ENCODE measurements at places on chromosomes 5 and 9. TPM values are rescaled to one million over a fixed set of nuclear protein-coding genes. Genes with fewer than 3 reads are reported as not detected.

- DNase-seq, result no peak
- H3K4me3 ChIP-seq, result no peak overlapping the region
- no peaks in the 10 kb centered on the region for H3K4me1 ChIP-seq
These were observed 52.7 kb downstream of the PIK3R1 start for GRCh38 chr5:68268101-68268851.

DNA sequence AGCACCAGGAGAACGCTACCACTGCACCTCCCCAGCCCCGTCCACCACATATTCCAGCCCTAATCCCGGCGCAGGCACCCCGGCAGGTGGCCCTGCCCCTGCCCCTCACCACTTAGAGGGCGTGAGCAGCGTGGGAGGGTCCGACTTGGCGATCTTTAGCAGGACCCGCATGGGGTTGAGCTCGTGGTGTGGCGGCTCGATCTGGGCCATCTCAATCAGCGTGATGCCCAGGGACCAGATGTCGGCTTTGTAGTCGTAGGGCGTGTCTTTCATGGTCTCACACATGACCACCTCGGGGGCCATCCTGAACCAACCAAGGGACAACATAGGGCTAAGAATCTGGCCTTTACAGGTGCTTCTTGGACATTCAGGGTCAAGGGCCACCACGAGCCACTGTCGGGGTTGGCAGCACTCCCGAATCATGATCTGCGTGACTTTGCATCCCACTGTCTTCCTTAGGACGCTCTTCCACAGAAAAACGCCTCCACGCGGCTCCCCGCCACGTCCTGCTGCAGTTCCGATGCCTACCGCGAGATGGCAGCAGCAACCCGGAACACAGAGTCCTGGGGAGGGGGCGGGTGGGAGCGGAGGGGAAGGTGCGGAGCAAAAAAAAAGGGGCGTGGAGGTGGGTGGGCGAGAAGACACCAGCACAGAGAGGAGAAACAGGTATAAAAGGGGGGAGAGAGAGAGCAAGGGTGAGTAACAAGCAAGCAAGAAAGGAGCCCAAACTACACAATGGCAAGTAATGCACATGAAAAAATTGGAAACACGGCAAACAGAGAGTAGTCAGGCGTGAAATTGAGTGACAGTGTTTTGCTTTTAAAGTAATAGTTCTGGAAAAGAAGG, 81.3 kb downstream of the STK10 start:
- H3K27me3 ChIP-seq, result no peaks in the 10 kb centered on the region
- no peak overlapping the region for H3K4me3 ChIP-seq
- peak; percentile 70 for DNase-seq
- H3K27ac ChIP-seq, result no peak overlapping the region
- H3K36me3 ChIP-seq, result 0 out of 2 replicates have a peak, but pooled peaks cover 6% of the 10 kb centered on the region
- peaks cover 8% of the 10 kb centered on the region for H3K4me1 ChIP-seq

DNA sequence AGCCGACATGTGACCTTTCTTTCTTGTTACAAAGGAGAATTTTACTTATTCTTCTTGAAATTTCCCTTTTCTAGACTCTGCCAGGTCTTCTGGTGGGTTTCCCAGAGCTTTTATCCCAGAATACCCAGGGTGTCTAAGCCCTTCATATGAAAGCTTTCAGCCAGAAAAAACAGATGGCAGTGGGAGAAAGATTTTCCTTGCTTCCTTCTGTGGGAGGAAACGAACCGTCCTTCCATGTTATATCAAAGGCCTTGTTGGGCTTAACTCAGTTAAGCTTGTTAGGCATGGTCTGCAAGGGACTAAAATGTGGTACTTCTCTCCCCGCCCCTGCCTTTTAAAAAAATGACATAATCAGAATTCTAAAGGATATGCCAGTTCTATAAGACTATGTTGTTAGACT, 47.5 kb downstream of the SPATA31D1 start:
- DNase-seq, result no peak
- no peak overlapping the region for H3K4me3 ChIP-seq
- H3K27me3 ChIP-seq, result no peaks in the 10 kb centered on the region
- H3K36me3 ChIP-seq, result no peaks in the 10 kb centered on the region
- peaks cover 3% of the 10 kb centered on the region for H3K4me1 ChIP-seq

GRCh38 chr5:74404574-74405508, 235.7 kb downstream of the ENC1 start:
- H3K4me3 ChIP-seq, result no peak overlapping the region
- H3K4me1 ChIP-seq, result no peaks in the 10 kb centered on the region
- no peak for DNase-seq
- no peak overlapping the region for H3K27ac ChIP-seq

GRCh38 chr9:72858089-72858912, 94.6 kb downstream of the ALDH1A1 start:
- H3K27me3 ChIP-seq, result no peaks in the 10 kb centered on the region
- no peaks in the 10 kb centered on the region for H3K36me3 ChIP-seq
- no peak overlapping the region for H3K4me3 ChIP-seq
- no peak for DNase-seq
- no peaks in the 10 kb centered on the region for H3K4me1 ChIP-seq
- H3K27ac ChIP-seq, result no peak overlapping the region

GRCh38 chr5:73303148-73304079, 130.4 kb downstream of the TMEM174 start:
- H3K4me3 ChIP-seq, result peak overlapping the region; percentile 75
- H3K27me3 ChIP-seq, result peaks cover 65% of the 10 kb centered on the region
- peak; percentile 89 for DNase-seq

Gene PCDHGA1
- total RNA-seq, result 0.72 TPM

GRCh38 chr5:76473661-76474060, 70.6 kb downstream of the IQGAP2 start:
- no peak overlapping the region for H3K4me3 ChIP-seq
- H3K27ac ChIP-seq, result no peak overlapping the region
- DNase-seq, result no peak
- peaks cover 17% of the 10 kb centered on the region for H3K4me1 ChIP-seq
- H3K36me3 ChIP-seq, result peaks cover 18% of the 10 kb centered on the region

Gene GABRA1
- total RNA-seq, result not detected

Gene ADAMTS12
- 6.2 TPM for total RNA-seq

DNA sequence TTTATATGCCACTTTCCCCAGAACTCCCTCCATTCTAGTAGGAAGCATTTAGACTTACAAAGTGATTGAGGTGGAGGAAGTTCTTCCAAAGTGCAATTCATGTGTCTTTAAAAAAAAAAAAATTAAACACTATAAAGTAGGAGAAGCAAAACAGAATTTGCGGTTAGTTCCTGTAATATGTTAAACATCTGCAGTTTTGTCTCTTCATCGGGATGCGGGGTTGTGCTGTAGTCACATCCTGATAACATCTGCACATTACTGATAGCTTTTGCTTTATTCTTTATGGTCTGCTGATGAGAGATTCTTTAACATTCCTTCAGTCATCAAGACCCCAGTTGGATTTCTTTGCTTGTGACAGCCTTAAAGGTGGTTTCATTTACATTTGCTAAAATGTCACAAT, 694.3 kb downstream of the NR2F1-AS1 start:
- H3K4me1 ChIP-seq, result no peaks in the 10 kb centered on the region
- H3K4me3 ChIP-seq, result no peak overlapping the region
- DNase-seq, result no peak
- no peak overlapping the region for H3K27ac ChIP-seq
- H3K36me3 ChIP-seq, result no peaks in the 10 kb centered on the region

DNA sequence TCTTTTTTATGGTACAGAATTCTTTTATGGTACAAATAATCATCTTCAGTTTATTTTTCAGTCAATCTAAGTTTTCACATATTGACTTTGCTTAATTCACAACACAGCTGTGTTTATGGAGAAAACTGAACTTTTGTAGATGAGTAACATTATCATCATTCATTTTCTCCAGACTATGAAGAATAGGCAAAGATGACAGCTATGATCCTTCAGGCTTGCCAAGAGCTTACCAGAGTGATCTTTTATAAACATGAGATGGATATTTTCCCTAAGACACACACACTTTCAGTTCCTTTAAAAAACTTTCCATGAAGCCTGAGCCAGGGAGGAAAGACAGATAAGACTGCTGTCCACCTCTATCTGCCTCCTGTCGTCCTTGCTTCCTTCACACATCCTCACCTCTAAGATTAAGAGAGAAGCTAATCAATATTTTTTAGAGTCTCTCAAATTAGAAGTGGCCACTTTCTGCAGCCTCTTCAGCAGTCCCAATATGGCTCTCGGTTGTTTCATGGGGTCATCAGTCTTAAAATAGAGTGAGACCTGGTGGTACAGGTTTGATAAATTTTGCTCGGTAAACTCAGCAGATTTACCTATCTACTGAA, 108.1 kb upstream of the SLC27A6 start:
- H3K4me1 ChIP-seq, result no peaks in the 10 kb centered on the region
- no peaks in the 10 kb centered on the region for H3K27me3 ChIP-seq
- no peak overlapping the region for H3K27ac ChIP-seq
- no peak overlapping the region for H3K4me3 ChIP-seq
- H3K36me3 ChIP-seq, result peaks cover 15% of the 10 kb centered on the region
- no peak for DNase-seq

Gene CDKN2A
- 0.35 TPM for total RNA-seq

DNA sequence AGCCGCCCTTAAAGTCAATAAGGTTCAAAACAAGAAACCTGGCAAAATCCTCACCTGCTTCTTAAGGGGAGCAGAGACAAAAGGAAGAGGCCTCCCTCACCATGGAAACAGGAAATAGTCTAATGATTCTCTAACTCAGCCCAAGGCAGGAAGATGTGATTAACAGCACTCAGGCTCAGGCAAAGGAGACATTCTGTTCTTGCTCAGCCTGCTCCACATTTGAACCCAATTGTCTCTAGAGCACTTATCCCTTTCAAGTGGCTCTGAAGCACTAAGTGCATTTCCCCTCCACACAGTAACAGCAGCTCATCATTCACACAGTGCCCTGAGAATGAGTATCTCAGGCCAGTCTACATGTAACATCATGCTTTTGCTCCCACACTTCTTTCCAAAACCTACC, 72.3 kb downstream of the NIPSNAP3B start:
- H3K4me3 ChIP-seq, result no peak overlapping the region
- H3K36me3 ChIP-seq, result peaks cover 41% of the 10 kb centered on the region
- no peak overlapping the region for H3K27ac ChIP-seq
- H3K4me1 ChIP-seq, result no peaks in the 10 kb centered on the region
- no peaks in the 10 kb centered on the region for H3K27me3 ChIP-seq
- no peak for DNase-seq

Gene ADGRV1
- total RNA-seq, result 55.4 TPM

DNA sequence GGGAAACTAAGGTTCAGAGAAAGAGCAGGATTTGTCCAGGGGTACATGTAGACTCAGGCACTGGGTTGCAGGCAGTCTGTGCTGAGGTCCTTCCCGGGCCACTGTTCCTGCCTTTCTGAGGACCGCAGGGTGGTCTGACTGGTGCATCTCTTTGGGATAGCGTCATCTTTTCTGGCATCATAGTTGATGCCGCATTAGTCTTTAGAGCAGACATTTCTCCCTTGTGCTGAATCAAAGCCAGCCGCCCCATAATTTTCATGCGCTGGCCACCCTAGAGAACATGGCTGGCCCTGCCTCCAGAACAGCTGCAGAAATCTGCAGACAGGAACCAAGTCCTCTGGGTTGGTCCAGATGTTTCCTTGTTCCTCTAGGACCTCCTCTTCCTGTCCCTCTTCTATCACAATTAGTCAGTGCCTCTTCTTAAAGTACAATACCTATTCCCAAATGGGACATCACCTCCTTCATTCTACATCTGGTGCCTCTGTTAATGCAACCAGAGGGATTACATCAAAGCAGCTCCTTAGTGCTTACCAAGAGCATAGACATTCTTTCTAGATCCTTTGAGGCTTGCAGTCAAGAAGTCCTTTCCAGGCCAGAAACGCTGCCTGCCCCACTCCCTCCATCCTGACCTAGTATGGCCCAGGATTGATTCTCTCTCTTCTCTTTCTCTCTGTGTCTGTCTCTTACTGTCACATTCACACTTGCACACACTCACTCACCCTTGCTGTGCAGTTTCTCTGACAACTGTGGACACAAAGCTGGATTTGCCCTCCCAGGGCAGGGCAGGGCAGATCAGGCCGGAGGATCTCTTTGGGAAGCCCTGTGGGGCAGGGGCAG, 42.0 kb upstream of the ORM1 start:
- H3K36me3 ChIP-seq, result no peaks in the 10 kb centered on the region
- no peaks in the 10 kb centered on the region for H3K27me3 ChIP-seq
- no peaks in the 10 kb centered on the region for H3K4me1 ChIP-seq

Gene DOCK2
- total RNA-seq, result 7.8 TPM

Gene DMRT2
- total RNA-seq, result not detected

GRCh38 chr9:127079446-127080140, 42.8 kb downstream of the ANGPTL2 start:
- no peak for DNase-seq
- H3K27me3 ChIP-seq, result no peaks in the 10 kb centered on the region
- no peak overlapping the region for H3K4me3 ChIP-seq
- peaks cover 15% of the 10 kb centered on the region for H3K4me1 ChIP-seq

- H3K27ac ChIP-seq, result no peak overlapping the region
- no peaks in the 10 kb centered on the region for H3K36me3 ChIP-seq
- DNase-seq, result no peak
- no peak overlapping the region for H3K4me3 ChIP-seq
These were observed 75.4 kb downstream of the TEX10 start for GRCh38 chr9:100277166-100277979.

- no peak overlapping the region for H3K27ac ChIP-seq
- H3K27me3 ChIP-seq, result no peaks in the 10 kb centered on the region
- DNase-seq, result no peak
- no peaks in the 10 kb centered on the region for H3K36me3 ChIP-seq
- peaks cover 5% of the 10 kb centered on the region for H3K4me1 ChIP-seq
These were observed 109.0 kb downstream of the BAAT start for GRCh38 chr9:101275769-101276250.

Gene RPL37
- total RNA-seq, result 1,726 TPM

Gene DBH
- not detected for total RNA-seq

All from H9 (cell line).